ENCODE measurements at places on chromosomes 11 and 22.
A peak's percentile ranks its signal among the peaks of the same experiment; 100 is the strongest.

- DNase-seq, result no peak
Measured at GRCh38 chr22:22348127-22348814, 103.7 kb downstream of the VPREB1 start.

DNA sequence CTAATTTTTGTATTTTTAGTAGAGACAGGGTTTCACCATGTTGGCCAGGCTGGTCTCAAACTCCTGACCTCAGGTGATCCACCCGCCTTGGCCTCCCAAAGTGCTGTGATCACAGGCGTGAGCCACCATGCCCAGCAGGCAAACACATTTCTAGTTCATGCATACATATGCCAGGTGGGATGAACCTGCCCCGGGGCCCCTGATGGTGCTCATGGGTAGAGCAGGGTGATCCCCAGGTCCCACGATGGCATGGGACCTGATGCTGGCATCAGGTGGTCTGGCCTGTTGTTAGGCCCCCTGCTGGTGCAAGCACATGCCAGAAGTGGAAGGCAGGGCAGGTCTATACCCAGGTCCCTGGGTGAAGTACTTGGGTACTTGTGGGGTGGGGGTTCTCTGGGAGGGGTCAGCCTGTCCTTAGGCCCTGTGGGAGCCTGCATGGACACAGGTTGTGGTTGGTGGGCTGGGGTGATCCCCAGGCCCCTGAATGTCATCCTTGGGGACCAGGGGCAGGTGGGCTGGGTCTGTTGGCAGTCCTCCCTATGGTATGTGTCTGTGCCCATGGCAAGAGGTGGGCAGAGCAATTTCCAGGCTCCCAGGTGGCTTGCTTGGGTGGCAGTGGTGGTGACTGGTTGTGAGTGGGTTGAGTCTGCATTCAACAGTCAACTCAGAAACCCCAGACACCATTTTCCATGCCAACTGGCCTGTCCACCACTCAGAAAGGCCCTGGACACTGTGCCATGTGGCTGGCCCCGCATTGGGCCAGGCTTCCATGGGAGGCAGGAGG, 9.6 kb upstream of the RGL4 start:
- DNase-seq, result no peak

- no peak for DNase-seq
Measured at GRCh38 chr22:29641042-29641699, 37.7 kb downstream of the NF2 start.

- peak; percentile 81 for DNase-seq
Measured at GRCh38 chr11:12581923-12582322, 92.3 kb upstream of the TEAD1 start.

- no peak for DNase-seq
Measured at GRCh38 chr11:36395978-36396736, 100.1 kb downstream of the PRR5L start.

DNA sequence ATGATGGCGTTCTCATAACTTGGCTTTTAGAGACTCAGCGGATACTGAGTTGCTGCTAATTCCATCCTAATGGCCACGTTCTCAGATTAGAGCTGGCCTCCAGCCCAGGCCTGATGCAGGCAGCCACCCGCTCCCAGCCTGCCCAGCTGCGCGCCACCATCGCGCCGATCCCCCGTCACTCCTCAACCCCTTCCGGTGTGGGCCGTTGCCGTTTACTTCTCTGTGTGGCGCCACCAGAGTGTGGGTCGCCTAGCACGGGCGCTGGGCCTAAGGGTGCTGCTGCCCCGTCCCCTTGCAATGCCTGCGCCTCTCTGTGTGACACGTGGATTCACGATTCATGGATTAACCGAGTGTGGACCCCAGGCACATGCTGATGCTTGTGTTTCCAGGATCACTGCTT, 1116.0 kb downstream of the BRD1 start:
- DNase-seq, result no peak

GRCh38 chr22:48606684-48607307, 1220.9 kb downstream of the BRD1 start:
- no peak for DNase-seq

GRCh38 chr11:89608234-89608966, 101.7 kb upstream of the TRIM77 start:
- no peak for DNase-seq

DNA sequence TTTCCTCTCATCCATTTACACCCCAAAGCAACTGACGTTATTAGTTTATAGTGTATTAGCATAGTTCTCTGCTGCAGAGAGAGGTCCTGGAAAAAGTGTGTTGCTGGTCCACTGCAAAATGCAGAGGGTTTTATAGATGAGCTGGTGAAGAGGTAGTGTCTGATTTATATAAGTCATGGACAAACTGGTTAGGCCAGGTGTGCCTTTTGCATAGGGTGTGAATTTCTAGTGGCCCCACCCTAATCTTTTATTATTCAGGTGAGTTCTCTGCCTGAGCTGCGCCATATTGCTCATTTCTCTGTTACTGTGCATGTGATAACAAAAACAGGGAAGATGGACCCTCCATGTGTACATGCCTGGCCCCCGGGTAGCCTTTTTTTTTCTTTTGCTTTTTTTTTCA, 43.1 kb upstream of the TRIM77 start:
- DNase-seq, result no peak

GRCh38 chr11:8352876-8353505, 89.3 kb upstream of the LMO1 start:
- DNase-seq, result peak; percentile 50

- DNase-seq, result no peak
Measured at GRCh38 chr22:30276039-30276438, 9.4 kb upstream of the OSM start.

GRCh38 chr11:16976379-16976778, 37.8 kb downstream of the PLEKHA7 start:
- DNase-seq, result no peak

DNA sequence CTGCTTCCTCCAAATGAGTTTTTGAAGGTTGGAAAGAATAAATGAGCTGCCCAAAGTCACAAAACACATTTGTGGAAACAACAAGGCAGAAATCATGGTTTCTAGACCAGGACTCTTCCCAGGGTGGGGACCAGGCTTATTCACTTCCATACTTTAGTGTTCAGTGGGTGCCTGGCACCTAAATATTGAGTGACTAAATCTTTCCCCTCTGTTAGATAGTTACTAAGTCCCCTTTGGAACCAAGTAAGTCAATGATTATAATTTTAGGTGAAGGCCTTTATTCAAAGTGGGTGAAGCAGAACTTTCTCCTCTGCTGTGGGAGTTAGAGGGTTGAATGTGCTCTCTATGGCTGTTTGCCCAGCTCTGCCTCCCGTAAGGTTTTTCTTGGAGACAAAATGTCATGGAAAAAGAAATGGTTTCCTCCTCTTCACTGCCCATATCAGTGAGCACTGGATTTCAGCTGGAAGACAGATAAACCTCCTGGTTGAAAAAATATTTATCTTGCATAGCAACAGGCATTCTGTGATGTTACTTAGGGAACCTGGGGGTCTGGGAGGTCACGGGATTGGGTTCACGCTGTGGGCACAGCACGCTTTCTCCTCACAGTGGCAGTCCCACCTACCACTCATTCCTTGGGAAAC, 117.8 kb downstream of the CCDC81 start:
- no peak for DNase-seq

GRCh38 chr22:32518381-32518780, 43.8 kb downstream of the FBXO7 start:
- no peak for DNase-seq

DNA sequence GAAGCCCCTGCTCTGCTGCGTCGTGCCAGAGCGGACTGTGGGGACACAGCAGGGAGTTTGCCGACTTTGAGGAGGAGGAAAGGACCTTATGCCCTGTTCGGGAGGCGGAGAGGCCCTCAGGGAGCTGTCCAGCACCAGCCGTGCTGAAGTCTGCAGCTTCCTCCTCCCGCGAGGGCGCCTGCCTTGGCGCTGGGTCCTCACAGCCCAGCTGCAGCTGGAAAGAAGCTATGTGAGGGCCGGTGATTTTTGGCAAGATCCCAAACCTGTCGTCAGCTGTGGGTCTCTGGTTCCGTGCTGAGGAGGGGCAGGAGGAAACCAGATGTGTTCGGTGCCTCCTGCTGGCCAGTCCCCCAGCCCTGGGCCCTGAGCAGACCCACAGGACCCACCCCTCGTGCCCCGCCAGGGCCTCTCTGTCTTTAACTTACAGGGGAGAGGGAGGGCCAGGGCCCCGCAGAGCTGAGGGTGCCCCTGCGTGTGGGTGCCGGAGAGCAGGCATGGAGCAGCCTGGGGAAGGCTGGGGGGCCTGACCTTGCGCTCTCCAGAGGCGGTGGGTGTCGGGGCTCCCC, 12.0 kb downstream of the BRSK2 start:
- no peak for DNase-seq

DNA sequence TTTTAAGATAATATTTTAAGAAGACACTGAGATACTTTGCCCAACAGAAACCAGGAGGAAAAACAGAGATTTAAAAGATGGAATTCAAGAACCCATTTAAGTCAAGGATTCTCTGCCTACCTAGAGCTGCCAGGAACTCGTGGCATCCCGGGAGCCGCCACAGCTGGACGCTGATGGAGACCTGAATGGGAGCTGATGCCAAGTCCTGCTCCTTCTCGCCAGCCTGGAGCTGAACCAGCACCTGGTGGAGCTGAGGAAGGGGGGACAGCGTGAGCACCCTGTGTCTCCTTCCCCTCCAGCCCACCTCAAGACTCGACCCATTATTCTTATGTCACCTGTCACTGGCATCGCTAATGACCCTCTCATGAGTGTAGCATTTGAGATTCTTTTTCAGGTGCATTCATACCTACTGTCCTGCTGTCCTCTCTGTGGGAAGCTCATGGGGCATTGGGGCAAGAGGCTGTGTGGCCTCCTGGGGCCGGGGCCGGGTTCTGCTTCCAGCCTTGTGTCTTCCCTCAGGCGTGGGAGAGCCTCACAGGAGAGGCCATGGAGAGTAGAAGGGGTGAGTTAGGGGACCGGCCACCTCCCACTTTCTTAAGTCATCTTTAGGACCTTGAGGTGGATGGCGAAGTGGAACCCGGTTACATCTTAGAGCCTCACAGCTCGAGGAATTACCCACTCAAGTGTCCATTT, 70.8 kb upstream of the PITPNB start:
- no peak for DNase-seq

DNA sequence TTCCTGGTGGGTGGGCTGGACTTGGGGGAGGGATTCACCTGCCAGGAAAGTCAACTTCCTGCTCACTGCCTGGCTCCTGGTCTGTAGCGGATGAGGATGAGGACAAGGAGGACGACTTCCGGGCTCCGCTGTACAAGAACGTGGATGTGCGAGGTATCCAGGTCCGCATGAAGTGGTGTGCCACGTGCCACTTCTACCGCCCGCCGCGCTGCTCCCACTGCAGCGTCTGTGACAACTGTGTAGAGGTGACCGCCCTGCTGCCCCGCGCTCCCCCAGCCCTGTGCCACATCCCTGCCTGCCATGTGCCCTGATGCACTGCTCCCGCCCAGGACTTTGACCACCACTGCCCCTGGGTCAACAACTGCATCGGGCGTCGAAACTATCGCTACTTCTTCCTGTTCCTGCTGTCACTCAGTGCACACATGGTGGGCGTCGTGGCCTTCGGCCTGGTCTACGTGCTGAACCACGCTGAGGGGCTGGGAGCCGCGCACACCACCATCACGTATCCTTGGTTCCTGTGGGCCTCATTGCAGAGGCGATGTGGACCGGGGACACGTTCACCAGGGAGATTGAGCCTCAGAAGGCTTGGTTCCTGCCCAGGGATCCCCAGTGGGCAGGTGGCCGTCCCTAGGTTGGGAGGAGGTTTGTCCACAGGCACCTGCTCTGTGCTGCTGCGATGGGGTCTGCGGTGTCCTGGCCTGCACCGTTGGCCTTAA, 7.9 kb downstream of the ZDHHC8 start:
- no peak for DNase-seq

GRCh38 chr22:29194184-29194583, 11.5 kb upstream of the EMID1 start:
- DNase-seq, result no peak

- DNase-seq, result no peak
Measured at GRCh38 chr11:66014804-66015453, 3.1 kb downstream of the CST6 start.

DNA sequence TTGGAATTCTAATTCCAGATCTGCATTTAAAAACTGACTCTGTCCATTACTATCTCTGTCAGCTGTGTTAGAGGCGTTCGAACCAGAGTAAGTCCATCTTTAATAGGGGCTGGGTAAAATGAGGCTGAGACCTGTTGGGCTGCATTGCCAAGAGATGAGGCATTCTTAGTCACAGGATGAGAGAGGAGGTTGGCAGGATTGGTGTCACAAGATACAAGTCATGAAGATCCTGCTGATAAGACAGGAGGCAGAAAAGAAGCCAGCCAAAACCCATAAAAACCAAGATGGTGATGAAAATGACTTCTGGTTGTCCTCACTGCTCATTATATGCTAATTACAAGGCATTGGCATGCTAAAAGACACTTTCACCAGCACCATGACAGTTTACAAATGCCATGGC, 356.3 kb upstream of the ISX start:
- no peak for DNase-seq

DNA sequence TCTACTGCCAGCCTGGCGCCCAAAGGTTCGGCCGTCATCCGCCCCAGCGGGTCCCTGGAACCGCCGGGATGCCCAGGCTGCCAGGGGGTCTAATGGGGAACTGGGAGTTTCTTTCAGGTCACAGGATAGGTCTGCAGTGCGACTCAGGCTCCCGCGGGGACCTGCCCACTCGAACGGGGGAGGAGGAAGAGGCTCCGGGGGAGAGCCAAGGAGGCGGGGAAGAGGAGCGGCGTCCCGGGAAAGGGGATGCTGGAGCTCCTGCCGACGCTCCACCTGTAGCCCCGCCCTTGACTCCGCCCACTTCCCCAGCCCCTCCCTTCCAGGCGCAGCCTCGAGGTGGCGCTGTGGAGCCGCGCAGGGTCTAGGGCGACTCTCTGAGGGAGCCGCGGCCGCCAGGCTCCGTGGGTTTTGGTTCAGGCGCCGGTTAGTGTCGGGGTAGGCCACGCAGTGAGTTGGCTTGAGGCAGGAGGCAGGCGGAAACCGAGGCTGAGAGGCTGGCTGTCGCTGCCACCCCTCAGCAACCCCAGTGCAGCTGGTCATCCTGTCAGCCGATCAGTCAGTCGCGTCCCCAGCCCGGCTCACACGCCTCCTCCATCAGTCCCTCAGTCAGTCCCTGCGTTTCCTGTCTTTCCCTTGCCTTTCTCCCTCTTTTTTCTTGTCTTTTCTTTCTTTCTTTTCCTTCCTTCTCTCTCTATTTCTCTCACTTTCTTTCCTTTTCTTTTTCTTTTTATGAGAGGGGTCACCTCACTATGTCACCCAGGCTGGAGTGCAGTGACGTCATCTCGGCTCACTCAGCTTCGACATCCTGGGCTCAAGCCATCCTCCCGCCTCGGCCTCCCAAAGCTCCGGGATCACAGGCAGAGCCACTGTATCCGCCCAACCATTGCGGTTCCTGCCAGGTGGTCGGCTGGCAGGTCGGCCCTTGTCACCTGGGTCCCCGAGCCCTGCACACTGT, 26.4 kb downstream of the YWHAH start:
- peak; percentile 57 for DNase-seq

GRCh38 chr11:96063053-96063452, 139.1 kb upstream of the MTMR2 start:
- no peak for DNase-seq

GRCh38 chr22:46121523-46122287, 28.6 kb upstream of the PPARA start:
- DNase-seq, result no peak

DNA sequence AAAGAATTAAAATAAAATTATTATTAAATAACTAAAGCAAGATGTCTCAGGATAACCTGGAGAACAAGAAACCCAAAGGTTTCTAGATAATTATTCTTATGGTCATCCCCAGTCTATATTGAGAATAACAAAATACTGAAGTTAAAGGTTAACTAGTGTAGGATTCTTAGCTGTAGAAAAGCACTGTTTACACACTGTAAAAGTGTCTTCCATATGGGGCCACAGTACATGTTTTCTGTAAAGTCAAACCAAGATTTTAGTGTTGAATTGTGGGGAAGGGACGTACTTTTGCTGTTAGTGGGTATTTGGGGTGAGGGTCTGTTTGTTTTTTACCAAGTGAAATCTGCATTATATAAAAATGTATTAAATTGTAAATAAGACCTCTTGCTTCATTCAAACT, 47.5 kb upstream of the SOX6 start:
- no peak for DNase-seq

All from A172 (cell line).